PC-9 (cell line): ENCODE measurements at places on chromosomes 1 and 21. TPM values are rescaled to one million over a fixed set of nuclear protein-coding genes. Genes with fewer than 3 reads are reported as not detected.

The CD1C gene
- not detected in 2 replicates for total RNA-seq

The LCE2B gene
- total RNA-seq, result not detected in 2 replicates

The PGLYRP4 gene
- total RNA-seq, result not detected in 2 replicates

The HRNR gene
- total RNA-seq, result not detected in 2 replicates

The CLDN17 gene
- not detected in 2 replicates for total RNA-seq

The CYB5RL gene
- total RNA-seq, result 6.5 and 6.7 TPM in 2 replicates

The EXO1 gene
- total RNA-seq, result 28.6 and 32.1 TPM in 2 replicates

The OPTC gene
- not detected in 2 replicates for total RNA-seq

The CC2D1B gene
- total RNA-seq, result 33.4 and 38.8 TPM in 2 replicates

The BRDT gene
- not detected in 2 replicates for total RNA-seq

The KCNK2 gene
- 0.48 and 0.90 TPM in 2 replicates for total RNA-seq

The EFNA1 gene
- total RNA-seq, result 30.6 and 35.7 TPM in 2 replicates

The MMEL1 gene
- 2.7 and 4.9 TPM in 2 replicates for total RNA-seq

The SPATA1 gene
- total RNA-seq, result 1.9 and 2.8 TPM in 2 replicates

The CREG1 gene
- total RNA-seq, result 31.6 and 34.6 TPM in 2 replicates

The CLCA1 gene
- total RNA-seq, result not detected in 2 replicates

The KIF26B gene
- 0.11 and 0.25 TPM in 2 replicates for total RNA-seq

The CD5L gene
- not detected in 2 replicates for total RNA-seq

The S100A3 gene
- total RNA-seq, result 1.5 and 2.4 TPM in 2 replicates

The IL24 gene
- not detected in 2 replicates for total RNA-seq

The NPHS2 gene
- total RNA-seq, result not detected in 2 replicates

The MEX3A gene
- total RNA-seq, result 6.6 and 7.2 TPM in 2 replicates

The TFF2 gene
- 0.52 TPM in 1 of 2 replicates, not detected in the other for total RNA-seq
